ENCODE measurements at places on chromosomes 3 and 15.
A peak's percentile ranks its signal among the peaks of the same experiment; 100 is the strongest.

DNA sequence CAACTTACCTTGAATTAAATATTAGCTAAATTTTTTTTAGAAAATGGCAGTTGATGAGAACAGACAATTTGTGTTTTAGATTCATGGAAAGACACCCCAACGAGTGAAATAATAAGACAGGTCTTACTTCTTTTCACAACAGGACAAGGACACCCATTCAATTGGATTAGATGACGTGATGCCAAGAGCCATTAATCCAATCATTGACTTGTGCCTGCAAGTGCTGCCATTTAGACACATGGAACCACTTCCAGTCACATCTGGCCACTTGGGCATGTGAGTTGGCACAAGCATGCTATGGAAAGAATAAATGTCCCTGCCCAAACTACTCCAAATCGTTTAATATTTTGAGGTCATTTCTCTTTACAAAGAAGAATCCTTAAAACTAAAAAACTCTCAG, 1308.8 kb downstream of the ROBO2 start:
- no peak for DNase-seq

DNA sequence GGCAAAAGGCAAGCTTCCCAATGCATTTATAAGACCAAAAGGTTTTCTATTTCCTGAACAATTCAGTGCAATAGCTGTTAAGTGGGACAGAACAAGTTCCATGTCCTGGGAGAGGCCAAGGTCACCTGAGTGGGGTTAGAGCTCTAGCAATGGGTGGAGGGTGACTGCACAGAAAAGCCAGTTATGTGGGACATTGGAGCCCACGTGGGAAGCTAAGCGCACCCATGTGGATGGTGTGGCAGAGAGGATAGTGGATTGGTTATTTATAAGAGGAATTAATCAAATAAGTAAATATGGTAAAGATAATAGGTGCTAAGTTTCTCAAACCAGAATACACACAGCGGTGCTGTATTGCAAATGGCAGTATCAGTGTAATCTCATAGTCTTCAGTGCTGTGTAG, 6.3 kb downstream of the NSMCE3 start:
- DNase-seq, result no peak

GRCh38 chr3:69659180-69659910, 79.9 kb upstream of the MITF start:
- no peak for DNase-seq

DNA sequence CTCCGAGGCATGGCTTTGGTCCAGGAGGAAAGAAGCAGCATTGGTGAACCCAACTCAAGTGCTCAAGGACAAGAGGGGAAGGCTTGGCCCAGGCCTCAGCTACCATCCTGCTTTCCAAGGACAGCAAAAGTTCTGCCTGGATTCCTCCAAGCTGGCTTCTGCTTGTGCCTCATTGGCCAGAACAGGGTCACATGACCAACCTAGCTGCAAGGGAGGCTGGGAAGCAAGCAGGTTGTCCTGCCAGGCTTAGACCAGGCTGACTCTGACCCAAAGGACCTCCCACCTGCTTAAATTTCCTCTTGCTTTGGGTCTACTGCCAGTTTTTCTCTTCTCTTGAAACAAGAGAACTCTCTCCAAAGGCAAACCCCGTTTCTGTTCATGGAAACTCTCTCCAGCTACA, 70.7 kb downstream of the RPN1 start:
- no peak for DNase-seq

DNA sequence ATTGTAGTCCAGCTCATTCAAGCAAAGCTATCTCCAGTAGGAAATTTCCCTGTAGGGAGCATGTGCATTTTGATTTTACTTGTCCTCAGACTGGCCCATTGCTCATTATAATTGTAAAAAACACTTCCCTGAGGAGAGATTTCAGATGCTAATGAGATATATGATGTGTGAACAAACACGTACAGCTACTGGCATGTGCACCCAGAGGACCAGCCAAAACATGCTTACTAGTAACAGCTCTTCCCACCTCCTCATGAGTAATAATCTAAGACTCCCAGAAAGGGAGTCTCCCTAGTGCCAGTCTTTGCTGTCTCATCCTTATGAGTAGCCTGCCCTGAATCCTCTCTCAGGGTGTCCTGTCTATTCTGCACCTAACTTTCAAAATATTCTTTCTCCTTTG, 43.4 kb downstream of the FBXO22 start:
- DNase-seq, result no peak

GRCh38 chr3:49724586-49724985, 835 bp upstream of the GMPPB start:
- peak; percentile 79 for DNase-seq

- no peak for DNase-seq
Observed at GRCh38 chr15:70702584-70702983, 60.8 kb downstream of the UACA start.

DNA sequence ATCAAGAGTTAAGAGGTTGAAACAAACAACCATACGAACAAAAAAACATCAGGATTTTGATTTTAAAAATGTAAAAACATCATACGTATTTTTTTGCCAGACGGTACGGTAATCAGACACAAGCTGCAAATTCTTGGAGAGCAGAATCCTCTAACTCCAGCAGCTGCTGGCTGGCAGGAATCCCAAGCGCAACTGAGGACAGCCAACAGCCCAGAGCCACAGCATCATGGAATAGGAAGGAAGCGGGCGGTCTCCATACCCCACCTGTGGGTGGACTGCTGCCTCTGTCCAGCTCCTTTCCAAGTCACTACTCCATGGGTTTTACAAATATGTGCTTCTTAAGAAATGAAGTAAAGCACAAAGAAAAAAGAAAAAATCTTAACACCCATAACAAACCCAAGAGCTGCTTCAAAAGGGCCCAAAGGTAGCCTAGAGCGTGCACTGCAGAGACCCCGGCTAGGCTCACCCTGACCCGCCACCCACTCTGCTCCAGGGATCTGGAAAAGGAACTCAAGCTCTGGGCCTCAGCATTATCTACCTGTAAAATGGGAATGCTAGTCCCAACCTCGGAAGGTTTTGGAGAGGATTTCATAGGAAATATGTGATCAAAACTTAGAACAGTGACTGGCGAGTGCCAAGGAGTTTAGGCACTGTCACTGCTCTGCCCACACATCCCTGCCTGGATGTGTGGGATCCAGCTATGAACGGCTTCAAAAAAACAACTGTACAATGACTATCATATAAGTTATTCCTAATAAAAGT, 33.4 kb downstream of the ZXDC start:
- DNase-seq, result no peak

GRCh38 chr3:159253860-159254259, 452.0 kb downstream of the MFSD1 start:
- no peak for DNase-seq

DNA sequence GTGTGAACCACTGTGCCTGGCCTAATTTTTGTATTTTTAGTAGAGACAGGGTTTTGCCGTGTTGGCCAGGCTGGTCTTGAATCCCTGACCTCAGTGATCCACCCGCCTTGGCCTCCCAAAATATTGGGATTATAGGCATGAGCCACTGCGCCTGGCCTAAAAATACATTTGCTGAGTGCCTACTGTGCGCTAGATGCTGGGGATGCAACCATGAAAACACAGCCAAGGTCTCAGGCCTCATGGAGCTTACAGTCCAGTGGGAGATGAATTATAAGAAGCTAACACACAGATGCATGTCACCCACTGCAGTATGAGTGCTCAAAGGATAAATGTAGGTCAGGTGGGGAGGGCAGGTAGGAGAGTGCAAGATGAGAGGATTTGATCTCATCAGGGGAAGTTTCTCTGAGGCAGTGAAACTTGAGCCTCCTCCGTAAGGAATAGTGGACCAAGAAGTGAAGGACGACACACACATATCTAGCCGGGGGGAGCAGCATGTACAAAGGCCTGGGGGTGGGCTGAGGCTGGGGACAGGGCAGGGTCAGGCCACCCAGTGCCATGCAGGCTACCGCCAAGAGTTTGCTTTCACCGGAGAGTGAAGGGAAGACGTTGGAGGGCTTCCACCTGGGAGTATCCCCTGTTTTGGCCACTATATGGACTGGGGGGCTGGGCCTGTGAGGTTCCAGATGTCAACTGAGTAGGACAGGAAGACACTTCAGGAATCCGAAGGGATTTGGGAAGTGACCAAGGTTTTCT, 24.3 kb downstream of the IRAK2 start:
- DNase-seq, result no peak

GRCh38 chr3:134253475-134254226, 3.0 kb upstream of the RYK start:
- DNase-seq, result no peak

- no peak for DNase-seq
Observed at GRCh38 chr3:193874512-193874911, 261.4 kb upstream of the HES1 start.

GRCh38 chr3:4340411-4341335, 37.5 kb downstream of the SETMAR start:
- DNase-seq, result no peak

GRCh38 chr15:100211855-100212850, 129.6 kb downstream of the ADAMTS17 start:
- DNase-seq, result no peak

DNA sequence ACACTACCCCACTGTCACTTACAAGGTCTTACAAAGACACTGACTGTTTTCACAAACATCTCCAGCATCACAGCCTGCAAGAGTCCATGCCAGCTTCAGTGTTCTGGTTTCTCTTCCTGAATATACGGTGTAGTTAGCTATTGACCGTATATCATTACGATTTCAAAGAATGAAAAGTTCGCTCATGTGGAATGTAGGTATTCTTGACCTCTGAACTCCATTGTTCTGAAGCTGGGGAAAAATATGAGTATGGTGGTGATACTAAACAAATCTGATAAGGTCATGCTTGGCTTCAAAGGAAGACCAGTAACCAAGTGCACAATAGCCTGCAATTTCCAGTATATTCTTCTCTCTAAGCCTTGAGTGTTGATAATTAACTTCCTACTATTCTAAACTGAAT, 315.7 kb upstream of the WNT5A start:
- no peak for DNase-seq

DNA sequence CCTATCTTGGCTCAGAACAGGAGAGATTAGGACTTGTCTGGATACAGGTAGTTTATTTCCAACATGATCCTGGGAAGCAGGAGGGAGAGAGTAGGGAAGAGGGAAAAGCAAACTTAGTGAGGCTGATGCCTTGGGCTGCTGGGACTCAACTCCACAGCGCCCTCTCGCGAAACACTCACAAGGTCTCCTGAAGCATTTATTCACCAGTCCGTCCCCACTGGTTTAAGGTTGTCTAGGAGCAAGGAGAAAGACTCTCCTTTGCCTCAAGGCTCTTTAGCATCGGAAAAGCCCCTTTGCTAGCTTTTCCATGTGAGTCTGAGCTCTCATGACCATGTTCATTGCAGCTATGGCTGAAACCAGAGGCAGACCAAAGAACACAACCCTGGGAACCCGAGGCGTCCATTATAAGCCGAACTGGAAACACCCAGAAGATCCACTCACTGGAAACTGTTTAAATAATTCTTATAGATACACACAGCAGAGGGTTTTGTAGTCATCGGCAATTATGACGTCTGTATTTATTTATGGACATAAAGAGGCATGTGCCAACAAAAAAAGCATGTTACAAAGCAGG, 244.5 kb downstream of the CD47 start:
- DNase-seq, result peak; percentile 2

DNA sequence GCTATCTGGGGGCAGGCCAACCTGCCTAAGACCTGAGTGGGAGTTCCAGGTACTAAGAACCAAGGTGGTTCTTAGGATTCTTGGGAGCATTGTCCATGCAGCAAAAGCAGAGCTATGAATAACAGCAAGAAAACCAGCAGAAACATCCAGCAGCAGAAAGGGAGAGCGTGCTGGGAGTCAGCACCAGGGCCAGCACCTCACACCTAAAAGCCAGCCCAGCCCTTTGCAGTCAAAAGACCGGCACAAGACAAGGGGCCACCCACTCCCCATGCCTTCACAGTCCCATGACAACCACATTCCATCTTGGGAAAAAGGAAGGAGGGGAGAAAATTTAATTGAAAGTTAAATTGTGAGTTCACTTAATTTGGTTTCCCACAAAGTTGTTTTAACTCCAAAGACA, 364.9 kb downstream of the AGBL1 start:
- DNase-seq, result no peak

DNA sequence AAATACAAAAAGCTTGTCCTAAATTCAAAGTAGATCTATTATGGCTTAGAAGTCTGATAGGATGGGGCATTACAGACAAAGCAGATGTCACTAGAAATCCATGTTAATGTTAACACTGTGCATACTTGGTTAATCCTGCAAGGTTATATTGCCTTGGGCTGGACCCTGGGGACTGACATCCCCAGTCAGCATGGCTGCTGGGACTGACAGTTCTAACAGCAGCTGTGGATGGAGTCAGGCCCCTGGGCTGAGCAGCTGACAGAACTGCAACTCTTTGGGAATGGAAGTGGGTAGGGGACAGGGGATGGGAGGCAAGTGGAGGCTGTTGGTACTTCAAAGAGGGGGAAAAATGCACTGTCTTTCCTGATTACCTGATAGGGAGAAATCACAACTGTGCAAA, 7.5 kb downstream of the P2RY1 start:
- DNase-seq, result no peak

- DNase-seq, result peak; percentile 31
Observed at GRCh38 chr15:70584838-70585706, 178.3 kb downstream of the UACA start.

- DNase-seq, result no peak
Observed at GRCh38 chr3:177179281-177180067, 17.8 kb downstream of the TBL1XR1 start.

DNA sequence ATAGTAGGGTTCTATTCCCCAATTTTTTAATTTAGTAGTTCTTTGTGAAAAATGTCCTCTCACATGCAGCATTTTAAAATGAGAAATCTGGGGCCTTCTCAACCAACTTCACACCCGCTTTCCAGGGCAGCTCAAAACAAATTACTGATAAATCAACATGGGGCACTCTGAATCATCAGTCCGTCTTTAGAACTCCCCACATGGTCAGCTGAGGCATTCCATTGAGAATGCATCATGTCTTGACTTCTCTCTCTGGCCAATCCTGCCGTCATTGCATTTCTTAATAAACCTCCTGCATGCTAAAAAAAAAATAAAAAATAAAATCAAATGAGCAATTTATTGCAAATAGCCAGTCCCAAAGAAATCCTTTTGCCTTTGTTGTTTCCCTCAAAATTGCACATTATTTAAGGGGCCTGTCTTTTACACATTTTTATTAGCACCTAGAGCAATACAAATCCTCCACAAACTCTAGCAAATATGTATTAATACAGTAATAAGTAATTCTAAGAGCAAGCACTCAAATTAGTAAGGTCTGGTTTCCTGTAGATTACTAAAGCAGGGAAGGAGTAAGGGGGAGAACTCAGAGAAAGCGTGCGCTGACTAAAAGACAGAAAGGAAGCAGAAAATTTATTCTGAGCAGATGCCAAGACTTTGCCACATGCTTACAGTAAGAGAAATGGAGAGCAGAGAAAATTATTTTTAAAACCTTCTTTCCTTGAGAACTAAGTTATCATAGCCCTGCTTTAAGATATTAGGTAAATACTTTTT, 175.7 kb downstream of the TNIK start:
- no peak for DNase-seq

DNA sequence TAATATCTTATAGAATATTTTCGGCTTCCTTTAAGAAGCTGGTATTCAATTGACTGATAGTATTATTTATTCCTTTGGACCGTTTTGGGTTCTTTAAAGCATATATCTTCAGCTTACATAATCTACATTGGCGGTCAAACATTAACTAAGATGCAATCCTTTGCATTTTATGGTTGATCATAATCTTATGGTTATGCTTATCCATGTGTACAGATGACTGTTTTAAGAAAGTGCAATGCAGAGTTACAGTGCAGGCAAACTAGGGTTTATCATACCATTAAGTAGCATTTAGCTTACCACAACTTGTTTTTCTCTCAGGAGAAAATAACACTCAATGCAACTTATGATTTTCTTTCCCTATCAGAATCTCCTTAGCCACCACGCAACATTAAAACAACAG, 41.4 kb upstream of the POU1F1 start:
- DNase-seq, result no peak
